ENCODE measurements at places on chromosomes 13 and 19. TPM values are rescaled to one million over a fixed set of nuclear protein-coding genes. Genes with fewer than 3 reads are reported as not detected.

IGFL1 gene
- not detected for total RNA-seq

SIAH3 gene
- total RNA-seq, result not detected

C1QTNF9B gene
- total RNA-seq, result not detected

TNFAIP8L1 gene
- total RNA-seq, result 4.4 TPM

KLF2 gene
- 32.5 TPM for total RNA-seq

THSD1 gene
- 3.0 TPM for total RNA-seq

ZNF677 gene
- 8.7 TPM for total RNA-seq

BRD4 gene
- 77.0 TPM for total RNA-seq

FSD1 gene
- total RNA-seq, result 12.5 TPM

F2RL3 gene
- total RNA-seq, result not detected

PSG1 gene
- total RNA-seq, result 9.0 TPM

GRCh38 chr19:45782820-45783785 lies 813 bp upstream of the DMPK start:
- peaks cover 4% of the 10 kb centered on the region for H3K27me3 ChIP-seq
- peak; percentile 82 for DNase-seq
- peak overlapping the region; percentile 99 for H3K27ac ChIP-seq

- no peak overlapping the region for H3K4me3 ChIP-seq
- no peaks in the 10 kb centered on the region for H3K36me3 ChIP-seq
- H3K27ac ChIP-seq, result no peak overlapping the region
These were observed 2.9 kb upstream of the RCBTB2 start for GRCh38 chr13:48535766-48536165.

DNA sequence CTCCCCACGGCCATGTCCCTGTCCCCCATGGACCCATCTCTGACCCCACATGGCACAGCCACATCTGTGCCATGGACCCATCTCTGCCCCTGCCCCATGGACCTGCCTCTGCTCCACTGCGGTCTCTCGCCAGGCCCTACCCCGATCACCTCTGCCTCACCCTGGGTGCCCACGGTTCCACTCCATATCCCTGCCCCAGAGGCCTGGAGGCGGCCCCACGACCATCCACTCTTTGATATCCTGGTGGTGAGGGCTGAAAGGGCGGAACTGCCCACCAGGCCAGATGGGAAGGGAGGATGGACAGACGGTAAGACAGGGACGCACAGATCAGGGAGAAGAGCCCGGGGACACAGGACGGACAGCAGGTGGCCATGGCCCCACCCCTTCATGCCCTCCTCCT lies 327 bp downstream of the PTGER1 start:
- no peak for DNase-seq
- peaks cover 24% of the 10 kb centered on the region for H3K4me1 ChIP-seq
- H3K36me3 ChIP-seq, result no peaks in the 10 kb centered on the region
- peak overlapping the region; percentile 36 for H3K27ac ChIP-seq
- H3K4me3 ChIP-seq, result peak overlapping the region; percentile 59

GRCh38 chr13:61531383-61532065 lies 115.9 kb upstream of the PCDH20 start:
- DNase-seq, result no peak
- H3K4me1 ChIP-seq, result no peaks in the 10 kb centered on the region
- H3K4me3 ChIP-seq, result no peak overlapping the region
- H3K36me3 ChIP-seq, result no peaks in the 10 kb centered on the region
- no peak overlapping the region for H3K27ac ChIP-seq

DNA sequence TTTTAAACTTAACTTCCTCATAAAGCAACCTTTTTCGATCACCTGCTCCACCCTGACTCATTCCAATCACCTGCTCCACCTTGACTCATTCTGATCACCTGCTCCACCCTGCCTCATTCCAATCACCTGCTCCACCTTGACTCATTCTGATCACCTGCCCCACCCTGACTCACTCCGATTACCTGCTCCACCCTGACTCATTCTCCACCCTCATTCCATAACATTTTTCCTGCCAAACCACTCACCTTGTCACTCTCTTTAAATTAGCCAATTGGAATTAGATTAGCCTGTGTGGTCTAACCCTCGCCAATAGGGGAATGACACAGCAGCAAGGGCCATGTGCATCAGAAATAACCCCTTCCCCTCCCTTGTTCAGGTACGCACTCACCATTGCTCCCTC lies 31.9 kb upstream of the ZNF83 start:
- peaks cover 51% of the 10 kb centered on the region for H3K36me3 ChIP-seq
- no peak overlapping the region for H3K27ac ChIP-seq
- H3K4me1 ChIP-seq, result peaks cover 15% of the 10 kb centered on the region
- H3K27me3 ChIP-seq, result no peaks in the 10 kb centered on the region
- no peak for DNase-seq

GRCh38 chr19:54319892-54320670 lies 7.1 kb upstream of the LILRA5 start:
- no peaks in the 10 kb centered on the region for H3K36me3 ChIP-seq
- H3K27ac ChIP-seq, result no peak overlapping the region
- H3K4me3 ChIP-seq, result no peak overlapping the region
- H3K4me1 ChIP-seq, result no peaks in the 10 kb centered on the region

GRCh38 chr13:100184095-100184494 lies 95.2 kb downstream of the PCCA start:
- H3K36me3 ChIP-seq, result peaks cover 18% of the 10 kb centered on the region
- no peak overlapping the region for H3K27ac ChIP-seq
- no peak overlapping the region for H3K4me3 ChIP-seq
- DNase-seq, result no peak
- H3K27me3 ChIP-seq, result no peaks in the 10 kb centered on the region

DNA sequence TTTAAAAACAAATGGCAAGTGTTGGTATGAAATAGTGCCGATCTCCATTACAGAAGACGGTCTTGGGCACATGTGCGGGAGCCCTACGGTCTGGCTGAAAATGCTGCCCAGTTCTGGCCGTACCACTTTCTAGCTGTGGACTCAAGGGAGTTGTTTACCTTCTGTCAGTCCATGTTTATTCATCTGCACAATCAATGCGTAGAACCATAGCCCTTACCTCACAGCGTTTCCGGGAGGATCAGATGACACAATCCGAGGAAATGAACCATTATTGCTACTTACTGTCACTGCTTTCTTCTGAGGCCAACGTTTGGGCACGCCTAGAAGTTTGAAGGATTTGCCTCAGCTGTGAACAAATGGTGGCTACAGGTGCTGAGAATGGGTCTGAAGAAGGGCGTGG lies 31.2 kb downstream of the GADD45B start:
- peak overlapping the region; percentile 37 for H3K4me3 ChIP-seq
- DNase-seq, result peak; percentile 45
- H3K36me3 ChIP-seq, result no peaks in the 10 kb centered on the region
- peak overlapping the region; percentile 68 for H3K27ac ChIP-seq
- no peaks in the 10 kb centered on the region for H3K27me3 ChIP-seq
